ENCODE measurements at places on chromosomes 6 and 20. TPM values are rescaled to one million over a fixed set of nuclear protein-coding genes. Genes with fewer than 3 reads are reported as not detected.

DNA sequence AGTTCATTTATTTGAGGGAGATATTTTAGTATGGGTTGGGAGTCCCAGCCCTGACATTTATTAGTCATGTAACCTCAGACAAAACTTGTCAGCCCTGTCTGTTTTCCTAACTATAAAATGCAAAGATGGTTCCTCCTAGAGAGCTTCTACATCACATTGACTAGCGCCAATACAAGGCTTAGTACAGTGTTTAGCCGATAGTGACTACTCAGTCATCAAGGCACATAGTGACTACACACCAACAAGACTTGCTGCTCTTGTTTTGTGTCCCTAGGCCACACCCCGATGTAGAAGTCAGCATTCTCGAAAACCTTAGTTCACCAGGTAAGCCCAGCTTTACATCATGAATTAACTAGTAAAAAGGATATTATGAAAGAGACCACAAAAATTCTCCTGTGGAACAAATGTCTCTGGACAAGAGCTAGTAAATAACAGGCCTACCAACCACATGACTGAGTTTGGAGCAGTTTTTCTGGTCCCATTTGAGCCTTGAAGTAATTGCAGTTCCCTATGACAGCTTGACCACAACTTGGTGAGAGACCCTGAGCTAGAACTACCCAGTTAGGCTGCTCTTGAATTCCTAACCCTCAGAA, 68.8 kb downstream of the PFDN4 start:
- no peak for DNase-seq

DNA sequence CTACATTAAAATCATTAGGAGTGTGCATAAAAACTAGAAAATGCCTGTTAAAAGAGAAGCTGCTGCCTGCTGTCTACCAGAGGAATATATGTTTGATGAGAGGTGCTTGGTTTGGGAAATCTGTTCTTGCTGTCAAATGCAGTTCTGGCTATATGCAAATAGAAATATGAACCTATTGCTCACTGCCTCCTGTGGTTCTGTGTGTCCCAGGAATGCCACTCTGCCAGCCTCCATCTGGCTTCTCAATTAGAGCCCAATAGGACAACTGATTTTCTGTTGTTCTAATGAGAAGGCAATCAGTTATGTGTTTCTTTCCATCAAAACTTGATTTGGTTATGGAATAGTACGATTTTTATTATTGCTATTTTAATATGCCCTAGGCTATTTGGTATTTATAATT, 759.7 kb downstream of the HDGFL1 start:
- no peak for DNase-seq

DNA sequence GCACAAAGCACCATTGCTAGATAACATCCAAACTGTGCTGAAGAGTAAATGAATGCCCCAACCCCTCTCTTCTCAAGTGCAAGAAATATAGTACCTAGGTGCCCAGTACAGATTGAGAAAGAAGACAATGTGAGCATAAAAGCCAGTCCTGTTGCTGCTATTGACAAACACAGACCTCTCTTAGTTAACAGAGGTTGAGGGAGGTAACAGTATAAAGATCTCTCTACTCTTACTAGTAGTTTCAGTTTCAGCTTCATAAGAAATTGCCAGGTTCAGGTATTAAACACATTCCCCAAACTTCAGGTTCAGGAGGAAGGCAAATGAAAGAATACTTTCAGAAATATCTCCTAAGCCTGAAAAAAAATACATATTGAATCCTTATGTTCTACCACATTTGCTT, 31.4 kb downstream of the TBC1D32 start:
- DNase-seq, result no peak

DNA sequence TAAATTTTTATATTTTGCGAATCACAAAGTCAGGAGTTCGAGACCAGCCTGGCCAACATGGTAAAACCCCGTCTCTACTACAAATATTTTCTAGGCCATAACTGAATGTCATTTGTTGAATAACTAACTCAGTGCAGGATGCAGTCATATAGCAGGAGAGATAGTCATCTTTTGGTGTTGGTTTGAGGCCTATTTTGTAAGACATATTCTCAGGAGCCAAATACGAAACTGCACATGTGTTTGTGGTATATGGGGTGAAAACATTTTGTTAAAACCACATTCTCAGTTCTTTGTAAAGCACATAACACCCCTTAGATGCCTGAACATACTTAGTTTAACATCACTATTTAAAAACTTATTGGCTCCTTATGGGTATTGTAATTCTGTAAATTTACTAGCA, 4.7 kb upstream of the ENPP5 start:
- DNase-seq, result no peak

DNA sequence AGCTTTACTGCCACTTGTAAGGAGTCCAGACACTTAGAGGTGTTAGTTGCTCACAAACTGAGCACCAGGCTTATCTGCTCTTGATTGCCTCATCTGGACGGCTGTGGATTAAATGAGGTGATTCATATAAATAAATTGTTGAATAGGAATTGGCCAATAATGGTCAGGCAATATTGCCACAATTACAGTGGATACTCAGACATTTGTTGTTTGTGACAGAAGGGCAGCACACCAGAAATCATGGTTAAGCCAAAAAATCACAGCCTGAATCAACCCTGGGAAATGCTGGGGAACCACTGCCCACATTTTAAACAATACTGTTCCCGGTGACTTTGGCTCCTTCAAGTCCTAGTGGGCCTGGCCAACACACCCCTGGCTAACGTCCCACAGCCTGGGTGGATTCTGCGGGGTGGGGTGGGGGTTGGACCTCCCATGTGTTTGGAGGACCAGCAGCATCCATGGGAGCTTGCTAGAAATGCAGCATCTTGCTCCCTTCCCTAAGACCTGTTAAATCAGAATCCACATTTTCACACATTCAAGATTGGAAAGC, 29.5 kb upstream of the SPDEF start:
- no peak for DNase-seq

- no peak for DNase-seq
These were observed 74.8 kb downstream of the TULP4 start for GRCh38 chr6:158387036-158387435.

DNA sequence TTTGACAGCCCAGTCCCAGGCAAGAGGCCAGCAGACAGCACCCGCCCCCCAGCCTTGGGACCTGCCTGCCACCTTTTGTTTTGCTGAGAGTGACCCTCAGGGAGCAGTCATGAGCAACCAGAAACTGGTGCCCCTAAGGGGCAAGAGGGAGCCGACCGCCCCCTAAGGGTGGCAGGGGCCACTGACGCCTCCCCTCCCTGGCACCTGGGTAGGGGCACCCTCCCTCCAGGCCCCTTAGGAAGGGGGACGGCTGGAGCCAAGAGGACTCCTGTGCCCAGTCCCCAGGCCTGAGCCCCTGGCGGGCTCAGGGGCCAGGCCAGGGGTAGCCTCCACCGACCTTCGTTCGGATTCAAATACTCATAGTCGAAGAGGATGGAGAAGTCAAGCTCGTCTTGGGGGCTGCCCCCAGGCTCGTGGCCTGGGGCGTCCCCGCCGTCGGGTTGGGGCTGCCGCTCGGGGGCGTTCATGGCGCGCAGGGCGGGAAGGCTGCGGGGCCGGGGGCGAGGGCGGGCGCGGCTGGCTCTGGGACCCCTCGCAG, 417 bp downstream of the NFATC2 start:
- no peak for DNase-seq

DNA sequence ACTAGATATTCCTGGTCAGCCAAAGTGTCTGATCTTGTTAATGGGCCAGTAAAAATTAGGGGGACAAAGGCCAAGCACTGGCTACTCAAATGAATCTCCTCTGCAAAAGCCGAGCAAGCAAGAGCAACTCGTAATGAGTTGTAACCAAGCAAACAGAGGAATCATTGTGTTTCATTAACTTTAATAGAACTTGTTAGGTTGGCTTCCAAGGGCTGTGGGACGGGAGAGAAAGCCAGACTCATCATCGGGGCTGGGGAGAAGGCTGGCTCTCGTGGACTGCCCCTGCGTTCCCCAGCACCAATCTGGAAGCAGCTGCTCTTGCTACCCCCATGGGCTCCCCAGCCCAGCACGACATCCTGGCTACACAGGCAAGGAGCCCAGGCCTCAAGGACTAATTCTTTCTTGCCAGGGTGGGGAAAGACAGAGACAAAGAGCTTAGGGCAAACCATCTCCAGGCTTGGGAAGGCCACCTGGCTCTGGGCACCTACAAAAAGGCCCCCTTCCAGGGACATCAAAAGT, 10.5 kb upstream of the SCUBE3 start:
- no peak for DNase-seq

DNA sequence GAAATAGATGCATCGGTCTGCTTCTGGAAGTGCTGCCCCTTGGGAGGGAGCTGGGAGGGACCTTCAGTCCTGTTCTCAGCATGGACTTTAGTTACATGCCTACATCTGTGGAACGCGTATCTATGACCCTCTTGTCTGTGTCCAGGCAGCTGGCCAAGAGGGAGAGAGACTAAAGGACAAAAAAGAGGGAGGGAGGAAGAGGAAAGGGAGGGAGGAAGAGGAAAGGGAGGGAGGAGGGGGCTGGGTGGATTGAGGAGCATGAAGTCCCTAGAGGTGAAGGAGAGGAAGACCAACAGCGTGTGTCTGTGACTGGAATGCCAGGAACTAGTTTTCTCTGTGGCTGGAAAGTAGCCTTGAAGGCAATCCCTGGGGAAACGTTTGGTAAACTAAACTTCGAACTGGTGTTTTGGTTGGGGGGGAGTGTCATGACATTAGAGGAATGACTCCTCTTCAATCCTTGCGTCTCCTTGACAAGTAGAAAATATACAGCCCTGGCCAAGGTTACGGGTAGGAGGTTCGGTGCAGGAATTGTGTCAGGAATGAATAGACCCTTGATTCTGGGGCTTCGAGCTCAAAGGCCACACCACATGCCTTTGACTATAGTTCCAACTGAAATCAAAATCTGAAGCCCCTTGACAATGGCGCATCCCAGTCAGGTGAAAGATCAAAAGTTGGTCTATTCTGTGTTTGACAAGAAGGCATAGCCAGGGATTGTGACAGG, 52.0 kb upstream of the PLEKHG1 start:
- no peak for DNase-seq

DNA sequence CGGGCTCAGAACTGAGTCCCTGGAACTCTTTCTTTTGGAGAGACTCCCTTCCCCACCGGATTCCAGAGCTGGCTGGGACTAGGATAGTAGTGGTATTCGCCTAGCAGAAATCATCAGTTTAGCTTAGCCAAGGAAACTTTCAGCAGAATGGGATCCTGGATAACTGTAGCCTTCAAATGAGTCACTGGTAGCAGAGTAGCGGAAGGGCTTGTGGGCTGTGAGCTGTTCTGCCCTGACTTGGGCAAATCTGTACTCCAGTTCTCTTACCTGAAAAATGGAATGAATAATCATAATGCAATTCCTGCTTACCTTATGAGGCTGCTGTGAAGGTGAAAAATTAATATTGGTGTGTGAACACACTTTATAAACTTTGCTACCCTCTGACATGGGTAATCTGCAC, 244.3 kb upstream of the CHD6 start:
- DNase-seq, result no peak

DNA sequence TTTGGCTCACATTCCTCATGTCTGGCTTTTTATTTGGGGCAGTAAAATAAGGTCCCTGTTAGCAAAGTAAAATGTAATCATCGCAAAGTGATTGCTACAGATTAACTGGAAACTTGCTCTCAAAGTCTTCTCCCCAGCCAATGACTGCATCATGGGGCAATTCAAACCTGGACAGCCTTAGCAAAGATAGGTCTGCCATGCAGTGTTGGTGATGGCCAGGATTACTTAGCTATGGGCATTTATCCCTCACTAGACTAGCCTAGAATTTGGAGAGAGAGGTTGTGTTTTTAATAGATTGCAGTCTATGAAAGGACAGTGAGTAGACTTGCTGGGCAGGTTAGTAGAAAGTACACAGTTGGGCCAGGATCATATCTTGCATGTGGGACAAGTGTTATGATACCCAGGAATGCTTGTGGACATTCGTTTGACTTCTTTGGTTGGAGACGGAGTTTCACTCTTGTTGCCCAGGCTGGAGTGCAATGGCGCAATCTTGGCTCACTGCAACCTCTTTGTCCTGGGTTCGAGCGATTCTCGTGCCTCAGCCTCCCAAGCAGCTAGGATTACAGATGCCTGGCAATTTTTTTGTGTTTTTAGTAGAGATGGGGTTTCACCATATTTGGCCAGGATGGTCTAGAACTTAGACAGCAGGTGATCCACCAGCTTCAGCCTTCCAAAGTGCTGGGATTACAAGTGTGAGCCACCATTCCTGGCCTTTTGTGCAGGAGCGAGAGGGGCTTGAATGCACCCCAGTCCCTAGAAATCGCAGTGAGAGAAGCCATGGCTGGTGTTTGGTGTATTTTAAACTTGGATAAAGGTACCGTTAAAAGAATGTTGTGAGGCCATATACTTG, 3.4 kb downstream of the RPS12 start:
- no peak for DNase-seq

GRCh38 chr6:153781306-153781705, 257.7 kb upstream of the OPRM1 start:
- DNase-seq, result no peak

GRCh38 chr6:133544419-133544818, 303.3 kb downstream of the EYA4 start:
- no peak for DNase-seq

DNA sequence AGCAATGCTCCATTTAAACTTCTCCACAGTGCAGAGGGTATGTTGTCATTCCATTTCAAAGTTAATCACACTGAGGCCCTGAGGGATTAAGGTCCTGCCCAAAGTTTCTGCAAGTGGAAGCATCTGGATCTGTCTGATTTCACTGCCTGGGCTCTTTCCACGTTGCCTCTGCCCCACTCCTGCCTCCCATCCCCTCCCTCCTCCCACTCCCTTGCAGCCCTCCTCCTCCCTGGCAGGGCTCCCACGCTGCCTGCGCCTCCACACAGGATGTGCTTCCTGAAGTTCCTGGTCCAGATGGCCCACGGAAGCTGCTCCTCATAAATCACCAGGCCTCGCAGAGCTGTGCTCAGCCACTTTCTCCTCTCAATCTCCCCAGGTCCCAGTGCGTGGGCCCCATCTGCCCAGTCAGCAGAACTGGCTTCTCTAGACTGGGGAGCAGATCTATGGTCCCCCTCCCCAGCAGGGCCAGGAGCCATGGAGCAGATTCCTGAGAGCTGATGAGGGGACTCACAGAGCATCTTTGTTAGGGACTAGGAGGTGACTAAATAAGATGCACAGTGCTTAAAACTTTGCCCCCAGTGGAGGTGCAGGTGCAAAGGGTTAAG, 65.4 kb upstream of the MAFB start:
- DNase-seq, result no peak

GRCh38 chr6:89999945-90000825, 105.9 kb downstream of the GJA10 start:
- no peak for DNase-seq

GRCh38 chr6:62390401-62390800, 104.4 kb upstream of the KHDRBS2 start:
- no peak for DNase-seq

- DNase-seq, result no peak
These were observed 9.6 kb downstream of the L3MBTL3 start for GRCh38 chr6:130027948-130028347.

SDCBP2 gene
- total RNA-seq, result 1.8 TPM

NECAB3 gene
- total RNA-seq, result 46.4 TPM

BPIFB1 gene
- total RNA-seq, result 0.10 TPM

SNAP91 gene
- 0.95 TPM for total RNA-seq

LINC00237 gene
- total RNA-seq, result not detected

All from Panc1 (cell line).